ENCODE measurements at places on chromosomes 4 and X. TPM values are rescaled to one million over a fixed set of nuclear protein-coding genes. Genes with fewer than 3 reads are reported as not detected.

SMC1A gene
- polyA plus RNA-seq = 47.8 TPM

C4orf36 gene
- not detected for polyA plus RNA-seq

ZNF630 gene
- polyA plus RNA-seq = 2.6 TPM

PLP1 gene
- not detected for polyA plus RNA-seq

LRCH2 gene
- polyA plus RNA-seq = not detected

SOWAHD gene
- polyA plus RNA-seq = 8.9 TPM

MTCP1 gene
- polyA plus RNA-seq = 23.2 TPM

IL21 gene
- not detected for polyA plus RNA-seq

F9 gene
- not detected for polyA plus RNA-seq

HTRA3 gene
- not detected for polyA plus RNA-seq

GRCh38 chr4:15558561-15558960 lies 88.9 kb downstream of the CC2D2A start:
- H3K4me3 ChIP-seq = no peak overlapping the region
- H3K4me1 ChIP-seq = peaks cover 18% of the 10 kb centered on the region
- H3K27ac ChIP-seq = no peak overlapping the region
- no peaks in the 10 kb centered on the region for H3K36me3 ChIP-seq
- H3K27me3 ChIP-seq = no peaks in the 10 kb centered on the region

DNA sequence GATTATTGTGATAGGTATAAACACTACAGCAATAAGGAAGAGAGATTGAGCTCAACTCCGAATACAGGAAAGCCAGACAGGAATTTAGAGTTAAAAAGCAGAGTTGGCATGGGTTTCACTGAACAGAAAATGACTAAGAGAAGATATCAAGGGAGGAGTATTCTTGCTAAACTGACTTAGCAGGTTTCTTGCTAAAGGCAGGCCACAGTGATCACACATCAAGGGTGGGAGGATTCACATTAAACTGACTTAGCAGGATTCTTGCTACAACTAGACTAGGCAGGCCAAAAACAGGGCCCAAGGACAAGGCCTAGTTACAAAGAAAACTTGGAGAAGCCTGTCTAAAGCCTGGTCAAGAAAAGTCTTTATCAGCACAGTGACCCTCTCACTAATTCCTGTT lies 195.1 kb downstream of the MAGEB5 start:
- DNase-seq = no peak
- H3K4me3 ChIP-seq = no peak overlapping the region
- H3K27ac ChIP-seq = no peak overlapping the region
- H3K4me1 ChIP-seq = no peaks in the 10 kb centered on the region
- H3K36me3 ChIP-seq = no peaks in the 10 kb centered on the region

DNA sequence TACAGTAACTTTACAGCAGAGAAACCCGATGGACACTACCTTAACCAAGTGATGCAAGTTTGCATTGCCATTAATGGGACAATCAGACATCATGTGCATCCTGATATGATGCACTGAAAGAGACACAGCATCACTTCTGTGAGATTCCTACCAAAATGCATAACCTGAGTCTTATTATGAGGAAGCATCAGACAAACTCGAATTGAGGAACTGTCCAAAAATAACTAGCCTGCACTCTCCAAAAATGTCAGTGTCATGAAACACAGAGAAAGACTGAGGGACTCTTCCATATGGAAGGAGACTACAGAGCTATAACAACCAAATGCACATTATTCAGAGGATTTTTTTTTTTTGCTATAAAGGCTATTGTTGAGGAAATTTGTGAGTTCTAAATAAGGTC lies 66.6 kb upstream of the IQSEC2 start:
- H3K4me3 ChIP-seq = no peak overlapping the region
- DNase-seq = no peak
- H3K4me1 ChIP-seq = no peaks in the 10 kb centered on the region

GRCh38 chr4:87053802-87054767 lies 119.3 kb downstream of the AFF1 start:
- H3K27me3 ChIP-seq = no peaks in the 10 kb centered on the region
- peaks cover 12% of the 10 kb centered on the region for H3K36me3 ChIP-seq
- peaks cover 76% of the 10 kb centered on the region for H3K4me1 ChIP-seq
- DNase-seq = no peak

- H3K4me3 ChIP-seq = no peak overlapping the region
- H3K27me3 ChIP-seq = no peaks in the 10 kb centered on the region
- no peak for DNase-seq
- H3K4me1 ChIP-seq = no peaks in the 10 kb centered on the region
Observed at GRCh38 chr4:8340781-8341241, 71.3 kb downstream of the HTRA3 start.

DNA sequence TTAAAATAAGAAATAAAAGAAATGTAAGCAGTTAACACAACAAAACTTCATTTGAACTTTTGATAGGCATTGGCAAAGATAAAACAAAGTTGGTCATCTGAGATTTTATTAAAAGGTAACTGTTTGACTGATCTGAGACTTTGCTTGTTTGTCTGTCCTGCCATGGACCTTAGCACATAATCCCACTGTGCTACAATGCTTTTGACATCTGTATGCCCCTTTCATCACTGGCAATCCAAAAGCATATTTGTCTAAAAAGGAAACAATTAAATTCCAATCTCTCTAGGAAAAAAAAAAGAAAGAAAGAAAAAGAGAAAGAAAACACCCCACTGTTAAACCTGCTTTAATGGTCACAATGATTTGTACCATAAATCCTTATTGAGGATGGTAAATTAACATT lies 231.0 kb downstream of the DACH2 start:
- no peak overlapping the region for H3K4me3 ChIP-seq
- no peaks in the 10 kb centered on the region for H3K27me3 ChIP-seq
- DNase-seq = no peak
- no peaks in the 10 kb centered on the region for H3K4me1 ChIP-seq
- H3K27ac ChIP-seq = no peak overlapping the region

- no peak for DNase-seq
- H3K27ac ChIP-seq = no peak overlapping the region
- no peaks in the 10 kb centered on the region for H3K4me1 ChIP-seq
Observed at GRCh38 chr4:90393215-90393614, 266.0 kb downstream of the CCSER1 start.

- H3K27ac ChIP-seq = peak overlapping the region; percentile 71
- H3K27me3 ChIP-seq = no peaks in the 10 kb centered on the region
- peak overlapping the region; percentile 9 for H3K4me3 ChIP-seq
Observed at GRCh38 chrX:41116948-41117347, 31.7 kb downstream of the USP9X start.

DNA sequence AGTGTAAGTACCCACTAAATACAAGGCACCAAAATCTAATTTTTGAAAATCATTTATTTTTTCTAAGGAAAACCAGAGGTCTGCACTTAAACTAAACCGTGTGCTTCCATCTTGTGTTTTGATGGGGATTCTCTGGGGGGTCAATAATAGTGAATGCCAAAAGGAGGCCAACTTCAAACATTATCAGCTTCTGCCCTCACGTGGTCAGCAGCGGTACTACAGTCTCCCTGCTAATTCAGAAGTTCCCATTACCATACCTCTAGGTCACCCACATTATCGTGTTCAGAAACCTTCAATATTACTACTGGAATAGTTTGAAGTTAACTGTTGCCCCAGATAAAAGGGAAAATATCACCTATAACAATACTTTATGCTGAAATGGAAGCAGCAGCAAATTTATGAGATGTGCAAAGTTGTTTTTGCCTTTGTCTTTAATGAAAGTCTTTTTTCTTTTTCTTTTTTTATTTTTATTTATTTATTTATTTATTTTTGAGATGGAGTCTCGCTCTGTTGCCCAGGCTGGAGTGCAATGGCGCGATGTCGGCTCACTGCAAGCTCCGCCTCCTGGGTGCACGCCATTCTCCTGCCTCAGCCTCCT lies 17.3 kb downstream of the CTPS2 start:
- H3K27me3 ChIP-seq = peaks cover 16% of the 10 kb centered on the region
- no peak overlapping the region for H3K4me3 ChIP-seq
- no peaks in the 10 kb centered on the region for H3K36me3 ChIP-seq
- H3K4me1 ChIP-seq = no peaks in the 10 kb centered on the region
- H3K27ac ChIP-seq = no peak overlapping the region

GRCh38 chr4:149735796-149736195 lies 79.8 kb downstream of the IQCM start:
- H3K36me3 ChIP-seq = no peaks in the 10 kb centered on the region
- H3K27me3 ChIP-seq = peaks cover 3% of the 10 kb centered on the region
- H3K27ac ChIP-seq = no peak overlapping the region
- H3K4me1 ChIP-seq = no peaks in the 10 kb centered on the region
- DNase-seq = no peak

DNA sequence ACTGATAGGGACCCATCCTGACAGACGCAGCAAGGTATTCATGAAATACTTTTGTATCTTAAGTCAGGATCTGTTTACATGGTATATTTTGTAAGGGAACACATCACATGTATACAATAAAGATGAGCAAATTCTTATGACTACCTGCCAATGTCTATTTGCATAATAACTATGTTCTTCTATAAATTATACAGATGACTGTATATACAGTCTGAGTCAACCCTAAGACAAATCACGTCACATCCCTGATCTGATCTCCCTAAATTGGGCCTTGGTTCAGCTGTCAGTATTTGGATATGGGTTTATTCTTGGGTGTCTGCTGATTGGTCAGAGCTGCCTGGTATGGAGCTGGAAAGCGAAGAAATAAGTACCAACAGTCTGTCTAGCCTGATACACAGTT lies 93.3 kb downstream of the SERPINA7 start:
- H3K4me3 ChIP-seq = no peak overlapping the region
- H3K27me3 ChIP-seq = no peaks in the 10 kb centered on the region
- no peak for DNase-seq
- H3K4me1 ChIP-seq = no peaks in the 10 kb centered on the region

GRCh38 chr4:58603951-58604350 lies 1493.8 kb upstream of the IGFBP7 start:
- no peaks in the 10 kb centered on the region for H3K4me1 ChIP-seq
- no peak overlapping the region for H3K4me3 ChIP-seq
- H3K27me3 ChIP-seq = no peaks in the 10 kb centered on the region
- H3K27ac ChIP-seq = no peak overlapping the region

DNA sequence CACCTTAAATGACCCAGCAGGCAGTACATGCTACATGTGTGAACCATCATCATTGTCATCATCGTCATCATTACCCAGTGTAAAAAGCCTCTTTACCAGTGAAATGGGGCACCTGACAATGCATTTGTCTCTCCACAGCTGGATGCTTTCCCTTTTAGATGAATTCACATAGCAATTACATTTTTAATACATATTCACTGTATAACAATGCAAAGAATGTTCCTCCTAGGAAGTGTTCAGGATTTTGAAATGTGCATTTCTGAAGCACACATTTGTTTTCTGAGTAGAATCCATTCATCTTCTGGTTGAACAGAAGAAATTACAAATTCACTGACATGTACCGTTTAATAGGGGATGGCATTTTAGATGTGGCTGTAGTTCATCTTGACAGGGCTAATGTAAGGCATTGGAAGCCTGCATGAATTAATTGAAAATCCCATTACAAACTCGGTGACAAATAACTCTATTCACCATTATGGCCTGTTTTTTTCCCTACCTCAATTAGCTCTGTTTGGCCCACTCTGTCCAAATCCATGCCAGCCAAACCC lies 111.1 kb downstream of the SH3RF1 start:
- no peak for DNase-seq
- no peak overlapping the region for H3K27ac ChIP-seq
- H3K27me3 ChIP-seq = no peaks in the 10 kb centered on the region
- no peaks in the 10 kb centered on the region for H3K4me1 ChIP-seq

DNA sequence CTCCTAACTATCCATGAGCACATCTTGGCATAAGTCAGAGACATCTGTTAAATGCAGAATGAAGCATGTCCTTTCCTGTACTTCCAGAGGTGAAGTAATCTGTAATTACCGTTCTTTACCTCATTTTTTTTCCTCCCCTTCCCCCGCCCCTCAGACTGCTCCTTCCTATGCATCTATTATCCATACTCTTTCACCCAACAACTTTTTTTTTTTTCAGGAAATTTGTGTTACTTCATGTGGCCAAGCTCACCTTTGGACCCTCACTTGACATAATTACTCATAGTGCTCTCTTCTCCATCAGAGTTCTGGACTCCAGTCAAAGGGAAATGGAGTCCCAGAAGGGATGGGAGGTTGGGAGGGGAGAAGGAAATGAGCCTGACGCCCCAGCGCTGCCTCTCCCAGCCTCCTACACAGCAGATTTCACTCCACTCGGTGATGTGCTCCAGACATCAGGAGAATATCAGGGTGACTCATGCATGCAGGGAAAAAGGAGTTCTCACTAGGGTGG lies 568.8 kb downstream of the STIM2 start:
- H3K4me3 ChIP-seq = no peak overlapping the region
- DNase-seq = no peak
- H3K4me1 ChIP-seq = no peaks in the 10 kb centered on the region
- no peak overlapping the region for H3K27ac ChIP-seq
- H3K27me3 ChIP-seq = no peaks in the 10 kb centered on the region

DNA sequence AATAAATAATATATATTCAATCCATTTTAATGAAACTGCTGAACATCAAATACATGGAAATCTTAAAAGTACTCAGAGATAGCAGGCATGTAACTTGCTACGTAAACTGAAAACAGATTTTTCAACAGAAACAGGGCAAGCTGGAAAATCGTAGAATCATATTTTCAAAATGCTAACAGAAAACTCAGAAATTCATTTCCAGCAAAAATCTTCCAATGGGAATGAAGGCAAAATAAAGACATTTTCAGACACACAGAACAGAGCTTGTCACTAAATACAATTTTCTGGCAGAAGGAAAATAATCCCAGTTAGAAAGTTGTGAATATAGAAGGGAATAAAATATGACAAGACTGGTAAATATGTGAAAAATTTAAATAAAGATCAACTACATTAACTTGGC lies 419.9 kb upstream of the ZFP42 start:
- H3K27ac ChIP-seq = no peak overlapping the region
- H3K4me1 ChIP-seq = no peaks in the 10 kb centered on the region
- no peaks in the 10 kb centered on the region for H3K27me3 ChIP-seq
- H3K4me3 ChIP-seq = no peak overlapping the region

DNA sequence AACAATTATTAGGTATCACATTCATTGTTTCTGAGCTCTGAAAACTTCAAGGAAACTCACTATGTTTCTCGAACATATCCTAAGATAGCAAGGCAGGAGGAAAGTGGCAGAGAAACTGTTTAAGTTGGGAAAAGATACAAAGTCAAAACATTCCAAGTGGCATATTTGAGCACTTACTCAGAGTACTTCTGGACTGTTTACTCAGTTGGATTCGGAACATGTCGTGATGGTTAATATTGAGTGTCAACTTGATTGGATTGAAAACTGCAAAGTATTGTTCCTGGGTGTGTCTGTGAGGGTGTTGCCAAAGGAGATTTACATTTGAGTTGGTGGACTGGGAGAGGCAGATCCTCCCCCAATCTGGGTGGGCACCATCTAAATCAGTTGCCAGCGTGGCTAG lies 298.3 kb downstream of the IL1RAPL2 start:
- no peaks in the 10 kb centered on the region for H3K36me3 ChIP-seq
- DNase-seq = no peak
- no peaks in the 10 kb centered on the region for H3K27me3 ChIP-seq
- H3K27ac ChIP-seq = no peak overlapping the region
- H3K4me1 ChIP-seq = no peaks in the 10 kb centered on the region

DNA sequence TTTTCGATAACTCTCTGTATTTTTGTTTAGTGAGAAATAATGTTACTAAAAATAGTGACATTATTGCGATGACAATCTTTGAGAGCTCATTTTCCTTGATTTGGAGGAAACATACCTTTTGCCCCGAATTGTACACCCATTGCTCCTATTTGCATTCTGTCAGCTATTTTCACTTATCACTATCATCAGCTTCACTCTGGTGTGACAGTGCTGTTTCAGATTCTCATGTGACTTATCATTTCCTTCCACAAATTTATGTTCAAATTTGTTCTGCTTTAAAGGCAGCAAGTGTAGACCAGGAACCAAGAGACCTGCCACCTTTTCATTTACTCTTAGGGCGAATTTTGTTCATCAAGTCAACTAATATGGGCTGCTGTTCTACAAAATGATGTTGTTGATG lies 179.4 kb downstream of the RBM46 start:
- H3K4me1 ChIP-seq = no peaks in the 10 kb centered on the region
- H3K27me3 ChIP-seq = no peaks in the 10 kb centered on the region
- no peak overlapping the region for H3K4me3 ChIP-seq
- H3K36me3 ChIP-seq = peaks cover 4% of the 10 kb centered on the region

Data from naive B cell (primary cell).